ENCODE measurements at places on chromosomes 16 and 17. TPM values are rescaled to one million over a fixed set of nuclear protein-coding genes. Genes with fewer than 3 reads are reported as not detected.

Gene CFAP97D1
- not detected for total RNA-seq

- no peak overlapping the region for H3K27ac ChIP-seq
- peak; percentile 19 for DNase-seq
- H3K36me3 ChIP-seq = no peaks in the 10 kb centered on the region
- no peaks in the 10 kb centered on the region for H3K4me1 ChIP-seq
- peaks cover 10% of the 10 kb centered on the region for H3K27me3 ChIP-seq
Observed at GRCh38 chr17:74180336-74180735, 23.1 kb upstream of the RPL38 start.

- H3K36me3 ChIP-seq = no peaks in the 10 kb centered on the region
- H3K27ac ChIP-seq = no peak overlapping the region
- H3K4me1 ChIP-seq = no peaks in the 10 kb centered on the region
- no peak overlapping the region for H3K4me3 ChIP-seq
- no peaks in the 10 kb centered on the region for H3K27me3 ChIP-seq
Observed at GRCh38 chr16:59878479-59878878, 1144.4 kb upstream of the GOT2 start.

Gene OR2C1
- not detected for total RNA-seq

Gene GAST
- total RNA-seq = not detected

GRCh38 chr17:27846042-27846655 is 45.8 kb upstream of the NOS2 start:
- peak overlapping the region; percentile 75 for H3K4me3 ChIP-seq
- peak; percentile 60 for DNase-seq
- H3K27me3 ChIP-seq = no peaks in the 10 kb centered on the region
- peaks cover 4% of the 10 kb centered on the region for H3K36me3 ChIP-seq

DNA sequence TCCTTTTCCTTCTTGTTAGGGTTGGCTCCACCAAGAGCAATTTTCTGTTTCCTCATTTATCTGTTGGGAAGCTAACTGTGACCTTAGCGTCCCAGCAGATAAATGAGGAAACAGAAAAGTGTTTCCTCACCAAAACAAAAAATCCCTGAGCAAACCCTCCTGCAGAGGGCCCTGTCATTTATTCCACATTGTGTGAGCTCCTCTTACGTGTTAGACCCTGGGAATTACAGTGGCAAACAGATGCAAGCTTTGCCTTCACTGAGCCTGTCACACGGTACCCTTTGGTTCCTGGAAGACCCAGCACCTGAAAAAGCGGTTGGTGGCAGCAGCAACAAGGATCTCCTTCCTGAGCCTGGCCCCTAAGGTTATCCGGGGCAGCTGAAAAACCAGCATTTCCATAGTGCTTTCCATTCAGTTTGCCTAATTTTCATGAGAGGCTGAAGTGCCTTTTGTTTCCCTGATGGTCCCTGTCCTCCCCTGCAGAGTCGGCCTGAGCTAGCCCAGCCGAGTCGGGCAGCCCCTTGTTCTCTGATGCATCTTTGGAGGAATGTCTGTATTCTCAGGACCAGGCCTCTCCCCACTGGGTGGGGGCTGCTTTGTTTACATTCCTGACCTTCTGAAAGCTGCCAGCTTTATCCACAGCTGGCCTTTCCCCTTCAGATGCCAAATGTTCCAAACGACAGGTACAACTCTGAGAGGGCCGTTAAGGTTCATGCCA is 34.7 kb downstream of the YPEL2 start:
- peaks cover 14% of the 10 kb centered on the region for H3K36me3 ChIP-seq
- H3K4me1 ChIP-seq = peaks cover 59% of the 10 kb centered on the region
- H3K4me3 ChIP-seq = peak overlapping the region; percentile 72
- no peak for DNase-seq
- peak overlapping the region; percentile 90 for H3K27ac ChIP-seq

DNA sequence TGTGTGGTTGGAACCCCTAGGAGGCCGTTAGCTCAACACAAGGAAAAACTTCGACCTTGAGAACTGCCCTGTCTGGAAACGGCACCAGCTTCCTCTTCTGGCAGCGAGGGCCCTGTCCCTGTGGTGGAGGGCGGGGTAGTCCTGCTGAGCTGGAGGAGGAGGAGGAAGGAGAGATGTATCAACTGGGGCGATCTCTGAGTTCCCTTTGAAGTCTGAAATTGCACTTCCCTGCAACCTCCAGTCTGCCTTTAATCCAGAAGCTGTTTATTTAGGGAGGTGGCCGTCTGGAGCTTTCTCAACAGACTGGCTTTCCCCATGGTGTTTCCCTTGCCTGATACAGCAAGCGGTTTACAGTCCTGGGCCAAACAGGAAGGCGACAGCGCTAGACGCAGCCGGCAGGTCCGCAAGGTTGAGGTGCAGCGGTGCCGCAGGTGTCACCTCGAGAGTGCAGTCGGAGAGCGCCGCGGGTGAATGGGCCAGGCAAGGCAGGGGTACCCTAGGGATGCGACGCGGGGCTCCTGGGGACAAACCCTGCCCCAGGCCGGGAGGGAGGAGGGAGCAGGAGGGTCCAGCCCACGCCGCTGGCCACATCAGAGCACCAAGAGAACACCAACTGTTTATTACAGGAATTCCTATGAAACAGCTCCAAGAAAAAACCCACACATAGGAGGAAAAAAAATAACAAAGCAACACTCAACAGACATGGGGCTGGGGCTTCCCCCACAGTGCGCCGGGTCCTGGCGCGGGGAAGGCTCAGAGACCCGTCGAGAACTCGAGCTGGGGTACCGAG is 11.4 kb upstream of the MRPS23 start:
- H3K36me3 ChIP-seq = no peaks in the 10 kb centered on the region
- peak overlapping the region; percentile 85 for H3K4me3 ChIP-seq
- H3K27me3 ChIP-seq = peaks cover 46% of the 10 kb centered on the region
- peaks cover 15% of the 10 kb centered on the region for H3K4me1 ChIP-seq

DNA sequence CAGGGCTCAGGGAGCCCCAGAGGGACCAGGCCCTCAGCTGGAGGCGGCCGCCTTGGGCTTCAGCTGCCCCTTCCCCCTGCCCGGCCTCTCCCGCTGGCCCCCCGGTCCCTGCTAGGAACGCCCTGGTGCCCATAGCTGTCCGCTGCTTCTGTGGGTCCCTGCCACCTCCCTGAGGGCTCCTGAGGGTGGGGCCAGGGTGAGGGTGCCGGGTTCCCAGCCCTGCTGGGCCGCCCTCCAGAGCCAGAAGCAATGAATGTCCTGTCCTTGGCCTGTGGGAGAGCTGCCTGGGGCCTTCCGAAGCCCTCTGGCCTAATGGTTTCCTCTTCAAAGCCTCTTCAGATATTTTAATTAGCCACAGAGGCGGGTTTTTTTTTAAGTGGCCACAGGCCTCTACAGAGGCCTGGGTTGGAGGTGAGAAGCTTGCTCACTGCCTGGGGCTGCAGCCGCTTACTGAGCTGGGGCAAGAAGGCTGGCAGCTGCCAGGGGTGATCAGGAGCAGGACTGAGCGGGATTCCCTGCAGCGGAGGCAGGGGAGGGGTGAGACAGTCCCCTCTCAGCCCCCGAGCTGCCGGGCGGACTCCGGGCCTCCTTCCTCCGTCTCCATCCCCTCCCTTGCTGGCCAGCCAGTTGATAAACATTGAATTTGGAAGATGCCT is 9.9 kb downstream of the CENPX start:
- H3K27ac ChIP-seq = no peak overlapping the region
- H3K36me3 ChIP-seq = no peaks in the 10 kb centered on the region
- no peaks in the 10 kb centered on the region for H3K27me3 ChIP-seq
- no peak overlapping the region for H3K4me3 ChIP-seq
- peaks cover 2% of the 10 kb centered on the region for H3K4me1 ChIP-seq

GRCh38 chr17:14557480-14557879 is 256.6 kb downstream of the HS3ST3B1 start:
- H3K4me3 ChIP-seq = no peak overlapping the region
- peak overlapping the region; percentile 17 for H3K27ac ChIP-seq
- no peaks in the 10 kb centered on the region for H3K36me3 ChIP-seq
- DNase-seq = no peak
- no peaks in the 10 kb centered on the region for H3K27me3 ChIP-seq

GRCh38 chr16:79836144-79836543 is 235.6 kb upstream of the MAF start:
- no peak overlapping the region for H3K4me3 ChIP-seq
- DNase-seq = no peak
- no peaks in the 10 kb centered on the region for H3K4me1 ChIP-seq
- no peak overlapping the region for H3K27ac ChIP-seq
- H3K36me3 ChIP-seq = no peaks in the 10 kb centered on the region
- H3K27me3 ChIP-seq = no peaks in the 10 kb centered on the region

- no peak overlapping the region for H3K4me3 ChIP-seq
- H3K36me3 ChIP-seq = no peaks in the 10 kb centered on the region
- H3K4me1 ChIP-seq = no peaks in the 10 kb centered on the region
- H3K27me3 ChIP-seq = no peaks in the 10 kb centered on the region
- no peak for DNase-seq
- no peak overlapping the region for H3K27ac ChIP-seq
Observed at GRCh38 chr16:50915120-50915519, 173.2 kb downstream of the CYLD start.

GRCh38 chr17:19744922-19745757 is 3.0 kb downstream of the ALDH3A1 start:
- DNase-seq = peak; percentile 95
- peak overlapping the region; percentile 78 for H3K4me3 ChIP-seq
- peaks cover 4% of the 10 kb centered on the region for H3K27me3 ChIP-seq

Gene TTLL6
- total RNA-seq = not detected

- no peak overlapping the region for H3K4me3 ChIP-seq
- H3K27me3 ChIP-seq = peaks cover 2% of the 10 kb centered on the region
- DNase-seq = no peak
- no peaks in the 10 kb centered on the region for H3K4me1 ChIP-seq
- H3K36me3 ChIP-seq = no peaks in the 10 kb centered on the region
- H3K27ac ChIP-seq = no peak overlapping the region
Observed at GRCh38 chr16:58054289-58054688, 28.7 kb downstream of the MMP15 start.

DNA sequence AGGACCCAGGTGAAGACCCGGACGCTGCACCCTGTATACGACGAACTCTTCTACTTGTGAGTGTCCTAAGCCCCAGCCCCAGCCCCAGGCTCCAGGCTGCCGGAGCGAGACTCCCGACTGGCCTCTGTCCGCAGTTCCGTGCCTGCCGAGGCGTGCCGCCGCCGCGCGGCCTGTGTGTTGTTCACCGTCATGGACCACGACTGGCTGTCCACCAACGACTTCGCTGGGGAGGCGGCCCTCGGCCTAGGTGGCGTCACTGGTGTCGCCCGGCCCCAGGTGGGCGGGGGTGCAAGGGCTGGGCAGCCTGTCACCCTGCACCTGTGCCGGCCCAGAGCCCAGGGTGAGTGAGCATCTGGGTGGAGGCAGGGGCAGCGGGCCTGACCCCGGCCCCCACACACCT is 3.7 kb downstream of the TSR3 start:
- DNase-seq = no peak
- no peak overlapping the region for H3K4me3 ChIP-seq
- no peaks in the 10 kb centered on the region for H3K36me3 ChIP-seq
- H3K4me1 ChIP-seq = peaks cover 19% of the 10 kb centered on the region
- no peaks in the 10 kb centered on the region for H3K27me3 ChIP-seq

GRCh38 chr17:46719891-46720290 is 98.6 kb downstream of the WNT3 start:
- H3K36me3 ChIP-seq = peaks cover 7% of the 10 kb centered on the region
- H3K27me3 ChIP-seq = no peaks in the 10 kb centered on the region
- DNase-seq = no peak
- no peaks in the 10 kb centered on the region for H3K4me1 ChIP-seq
- H3K4me3 ChIP-seq = no peak overlapping the region

- no peak overlapping the region for H3K4me3 ChIP-seq
- no peaks in the 10 kb centered on the region for H3K27me3 ChIP-seq
- no peak for DNase-seq
- peaks cover 48% of the 10 kb centered on the region for H3K36me3 ChIP-seq
Observed at GRCh38 chr16:22253272-22253671, 43.9 kb upstream of the POLR3E start.

Gene MPP3
- 0.11 TPM for total RNA-seq

GRCh38 chr16:13919330-13919682 is 648 bp upstream of the ERCC4 start:
- peaks cover 10% of the 10 kb centered on the region for H3K27me3 ChIP-seq
- no peak for DNase-seq
- peak overlapping the region; percentile 88 for H3K4me3 ChIP-seq
- H3K27ac ChIP-seq = peak overlapping the region; percentile 92
- peaks cover 5% of the 10 kb centered on the region for H3K36me3 ChIP-seq

Gene C1QBP
- 109 TPM for total RNA-seq

Gene ABCA5
- total RNA-seq = 26.7 TPM

DNA sequence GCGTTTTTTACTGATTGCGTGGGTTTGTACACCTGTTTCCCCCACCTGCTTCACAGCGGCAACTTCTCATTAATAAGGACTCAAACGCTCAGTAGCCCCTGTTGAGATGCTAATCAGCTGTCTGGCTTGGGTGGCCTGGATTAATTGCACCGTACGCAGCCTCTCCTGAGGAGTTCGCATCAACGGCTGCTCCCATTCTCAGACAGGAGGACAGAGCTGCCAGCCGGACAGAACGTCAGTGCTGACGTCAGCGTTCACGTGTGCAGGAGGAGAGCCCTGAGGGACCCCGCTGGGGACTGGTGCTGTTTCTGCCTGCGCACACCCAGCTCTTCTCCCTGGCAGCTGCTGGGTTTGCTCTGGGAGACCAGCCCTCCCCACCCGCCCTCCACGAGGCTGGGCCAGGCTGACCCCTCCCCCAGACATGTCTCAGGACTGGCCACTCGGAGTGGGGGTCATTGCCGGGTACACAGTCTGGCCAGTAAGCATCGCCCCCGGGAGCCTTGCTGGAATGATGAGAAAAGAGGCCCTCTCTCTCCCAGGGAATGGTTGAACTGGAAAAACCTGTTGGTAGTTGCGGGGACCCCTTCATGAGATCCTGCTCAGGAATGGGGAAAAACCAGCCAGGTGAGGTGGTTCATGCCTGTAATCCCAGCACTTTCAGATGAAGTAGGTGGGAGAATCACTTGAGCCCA is 5.7 kb upstream of the BANP start:
- DNase-seq = no peak
- no peak overlapping the region for H3K27ac ChIP-seq
- peaks cover 18% of the 10 kb centered on the region for H3K4me1 ChIP-seq
- H3K36me3 ChIP-seq = no peaks in the 10 kb centered on the region
- H3K4me3 ChIP-seq = peak overlapping the region; percentile 37
- no peaks in the 10 kb centered on the region for H3K27me3 ChIP-seq

Gene KRTAP4-4
- not detected for total RNA-seq

DNA sequence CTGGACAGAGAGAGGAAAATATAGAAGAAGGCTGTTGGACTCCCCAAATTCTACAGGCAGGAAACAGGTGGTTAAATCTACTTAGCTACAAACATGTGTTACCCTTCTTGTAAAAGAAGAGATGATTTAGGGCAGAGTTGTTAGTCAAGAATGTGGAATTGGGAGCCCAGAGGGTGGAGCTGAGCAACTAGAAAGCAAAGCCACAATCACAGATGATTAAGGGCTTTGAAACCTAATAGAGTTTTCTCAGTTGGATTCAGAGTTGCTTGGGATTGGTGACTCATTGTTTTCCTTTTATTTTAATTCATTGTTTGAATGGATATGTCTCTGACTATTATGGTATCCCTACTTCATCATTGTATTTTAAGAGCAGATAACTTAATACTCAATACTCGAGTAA is 6.2 kb downstream of the ACSM5 start:
- H3K27me3 ChIP-seq = peaks cover 5% of the 10 kb centered on the region
- no peak overlapping the region for H3K4me3 ChIP-seq
- DNase-seq = no peak
- H3K36me3 ChIP-seq = no peaks in the 10 kb centered on the region
- H3K27ac ChIP-seq = no peak overlapping the region

Gene NTN1
- 0.09 TPM for total RNA-seq

GRCh38 chr17:83046448-83047181 is 32.8 kb upstream of the METRNL start:
- no peak overlapping the region for H3K4me3 ChIP-seq
- no peak overlapping the region for H3K27ac ChIP-seq
- peaks cover 33% of the 10 kb centered on the region for H3K4me1 ChIP-seq
- H3K36me3 ChIP-seq = peaks cover 52% of the 10 kb centered on the region

GRCh38 chr17:1347589-1348323 is 52.3 kb downstream of the YWHAE start:
- peaks cover 38% of the 10 kb centered on the region for H3K36me3 ChIP-seq
- no peak for DNase-seq
- H3K4me1 ChIP-seq = peaks cover 11% of the 10 kb centered on the region
- H3K4me3 ChIP-seq = peak overlapping the region; percentile 41
